Activated CD4-positive, alpha-beta T cell treated with anti-CD3 and anti-CD28 coated beads, Interleukin-2, amount 10 ng/mL, durations not matched to agents 24 days and 14 days (primary cell): ENCODE measurements at places on chromosomes 1 and 21.
A peak's percentile ranks its signal among the peaks of the same experiment; 100 is the strongest.

GRCh38 chr1:230224101-230224960 is 157.3 kb downstream of the GALNT2 start:
- no peak for DNase-seq
- peaks cover 15% of the 10 kb centered on the region for H3K4me1 ChIP-seq
- no peak overlapping the region for H3K27ac ChIP-seq
- no peak overlapping the region for H3K4me3 ChIP-seq

- no peak overlapping the region for H3K4me3 ChIP-seq
- no peak overlapping the region for H3K27ac ChIP-seq
- no peak for DNase-seq
- no peaks in the 10 kb centered on the region for H3K4me1 ChIP-seq
- no peaks in the 10 kb centered on the region for H3K36me3 ChIP-seq
- H3K27me3 ChIP-seq: peaks cover 7% of the 10 kb centered on the region
Observed at GRCh38 chr1:109304226-109304920, 2.4 kb downstream of the MYBPHL start.

DNA sequence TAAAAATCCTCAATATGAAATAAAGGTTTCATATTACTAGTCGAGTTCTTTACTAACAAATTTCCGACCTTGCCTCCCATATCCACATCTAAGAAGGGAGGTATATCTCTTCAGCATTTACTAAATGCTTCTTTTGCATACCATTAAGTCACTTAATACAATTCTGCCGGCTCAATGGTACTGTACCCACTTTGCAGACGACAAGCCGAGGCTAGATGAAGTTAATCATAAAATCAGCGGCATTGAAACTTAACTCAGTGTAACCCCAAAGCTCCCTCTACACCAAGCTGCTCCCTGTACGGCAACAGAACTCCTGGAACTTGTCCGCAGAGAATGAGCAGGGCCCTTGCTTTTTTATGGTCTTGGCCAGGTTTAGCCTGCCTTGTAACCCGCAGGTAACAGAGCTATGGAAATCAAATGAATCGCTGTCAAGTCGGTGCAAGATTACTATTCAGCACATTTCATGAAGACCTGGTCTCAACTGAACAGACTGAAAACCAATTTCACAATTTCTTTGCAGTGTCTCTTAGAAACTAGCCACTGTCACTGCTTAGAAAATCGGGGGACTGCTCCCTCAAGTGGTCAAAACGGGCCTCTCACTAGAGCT is 738 bp downstream of the INTS7 start:
- H3K36me3 ChIP-seq: peaks cover 37% of the 10 kb centered on the region
- H3K27ac ChIP-seq: peak overlapping the region; percentile 99
- no peak for DNase-seq
- peak overlapping the region; percentile 98 for H3K4me3 ChIP-seq

DNA sequence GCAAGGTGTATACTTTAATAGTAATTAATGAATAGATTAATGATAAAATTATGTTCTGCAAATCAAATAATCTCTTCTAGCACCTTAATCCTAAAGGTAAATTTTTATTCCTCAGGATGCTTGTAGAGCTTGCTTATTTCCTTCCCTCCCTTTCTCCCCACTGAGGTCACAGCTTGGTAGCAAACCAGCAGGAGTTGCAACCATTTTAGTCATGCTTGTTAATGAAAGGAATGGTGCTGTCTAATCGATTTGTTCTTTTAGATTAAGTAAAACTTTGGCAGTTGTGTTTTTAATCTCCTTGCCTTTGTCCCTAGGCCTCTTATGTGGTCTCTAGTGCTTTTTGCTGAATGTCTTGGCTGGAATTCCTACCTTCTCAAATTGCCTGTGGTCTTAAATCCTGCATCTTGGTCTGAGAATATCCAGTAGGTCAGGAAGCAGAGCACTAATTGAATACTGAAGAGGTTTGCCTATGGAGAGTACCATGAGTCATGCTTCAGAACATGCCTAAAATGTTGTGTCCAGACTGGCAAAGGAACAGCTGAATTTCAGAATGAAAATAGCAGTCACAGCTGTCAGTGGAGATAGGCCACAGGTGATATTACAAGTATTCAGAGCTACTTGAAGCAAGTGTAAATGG is 36.3 kb upstream of the RWDD3 start:
- H3K27me3 ChIP-seq: peaks cover 1% of the 10 kb centered on the region
- no peak for DNase-seq
- H3K27ac ChIP-seq: no peak overlapping the region

DNA sequence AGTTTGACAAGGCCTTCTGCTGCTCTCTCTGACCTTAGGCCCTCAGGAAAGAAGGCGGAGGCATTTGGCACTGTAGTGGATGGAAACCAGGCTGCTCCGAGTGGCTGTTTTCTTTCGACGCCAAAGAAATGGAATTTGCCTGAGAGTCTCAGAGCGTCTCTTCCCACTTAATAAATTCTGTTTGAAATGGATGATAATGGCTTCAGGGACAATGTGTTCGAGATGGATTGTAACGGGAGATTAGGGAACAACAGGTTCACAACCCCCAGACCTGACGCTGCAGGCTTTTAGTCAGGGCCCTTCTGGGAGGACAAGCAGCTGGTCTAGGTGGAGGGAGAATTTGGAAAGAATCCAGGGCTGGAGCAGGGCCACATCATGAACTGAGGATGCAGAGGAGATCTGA is 58.6 kb downstream of the TLR5 start:
- no peak overlapping the region for H3K4me3 ChIP-seq
- DNase-seq: no peak
- H3K27ac ChIP-seq: no peak overlapping the region
- H3K4me1 ChIP-seq: peaks cover 3% of the 10 kb centered on the region
- H3K36me3 ChIP-seq: no peaks in the 10 kb centered on the region

DNA sequence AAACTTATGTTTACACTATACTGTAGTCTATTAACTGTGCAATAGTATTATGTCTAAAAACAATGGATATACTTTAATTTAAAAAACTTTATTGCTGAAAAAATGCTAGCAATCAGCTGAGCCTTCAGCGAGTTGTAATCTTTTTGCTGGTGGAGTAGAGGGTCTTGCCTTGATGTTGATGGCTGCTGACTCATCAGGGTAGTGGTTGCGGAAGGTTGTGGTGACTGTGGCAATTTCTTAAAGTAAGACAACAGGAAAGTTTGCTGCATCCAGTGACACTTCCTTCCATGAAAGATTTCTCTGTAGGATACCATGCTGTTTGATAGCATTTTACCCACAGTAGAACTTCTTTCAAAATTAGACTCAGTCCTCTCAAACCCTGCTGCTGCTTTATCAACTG is 234.7 kb upstream of the CSF3R start:
- H3K36me3 ChIP-seq: no peaks in the 10 kb centered on the region
- H3K4me3 ChIP-seq: no peak overlapping the region
- no peak overlapping the region for H3K27ac ChIP-seq
- H3K4me1 ChIP-seq: peaks cover 2% of the 10 kb centered on the region

- H3K27ac ChIP-seq: no peak overlapping the region
- peaks cover 15% of the 10 kb centered on the region for H3K4me1 ChIP-seq
- DNase-seq: no peak
- peaks cover 60% of the 10 kb centered on the region for H3K36me3 ChIP-seq
- H3K4me3 ChIP-seq: no peak overlapping the region
- H3K27me3 ChIP-seq: no peaks in the 10 kb centered on the region
Observed at GRCh38 chr1:111439461-111440351, 9.3 kb downstream of the WDR77 start.

- H3K27ac ChIP-seq: no peak overlapping the region
- no peak overlapping the region for H3K4me3 ChIP-seq
- DNase-seq: no peak
- no peaks in the 10 kb centered on the region for H3K36me3 ChIP-seq
Observed at GRCh38 chr1:88302843-88303486, 381.1 kb upstream of the PKN2 start.

DNA sequence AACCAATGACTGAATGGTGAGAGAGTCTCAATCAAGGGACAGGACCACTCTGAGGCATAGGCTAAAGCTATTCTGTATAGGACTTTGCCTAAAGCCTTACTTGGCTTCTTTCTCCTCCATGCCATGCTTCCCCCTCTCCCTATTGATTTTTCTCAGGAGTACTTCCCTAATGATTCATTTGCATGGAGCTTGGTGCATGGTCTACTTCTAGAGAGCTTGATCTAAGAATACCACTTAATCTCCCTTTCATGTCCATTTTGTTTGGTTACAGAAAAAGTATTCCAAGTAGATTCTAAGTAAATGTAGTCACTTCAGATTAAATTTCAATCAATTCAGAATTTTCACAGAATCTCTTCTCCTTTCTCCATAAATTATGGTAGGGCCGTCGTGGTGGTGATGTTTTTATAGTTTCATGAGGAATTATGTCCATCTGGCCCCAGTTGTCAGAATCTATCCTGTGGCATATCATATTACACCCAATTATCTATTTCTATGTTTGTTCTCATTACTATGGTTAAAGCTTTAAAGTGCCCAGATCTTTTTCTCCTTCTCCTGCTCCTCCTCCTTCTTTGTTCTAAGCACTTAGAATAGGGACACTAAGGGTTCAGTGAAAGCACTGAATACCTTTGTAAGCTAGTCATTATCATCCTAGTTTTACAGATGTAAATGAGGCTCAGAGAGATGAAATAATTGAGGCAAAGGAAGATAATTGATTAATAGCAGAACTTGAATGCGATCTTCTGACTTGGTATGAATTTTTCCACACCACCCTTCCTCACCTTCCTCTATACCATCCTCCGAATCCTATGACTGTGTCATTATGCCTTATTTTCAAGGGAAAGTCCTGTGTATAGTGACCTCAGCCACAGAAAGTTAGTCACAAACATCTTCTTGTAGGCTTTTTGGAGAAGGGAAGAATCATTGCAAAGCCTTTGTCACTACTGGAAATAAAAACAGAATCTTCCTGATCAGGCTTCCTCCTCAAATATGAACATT is 85.6 kb upstream of the ZRANB2 start:
- no peak overlapping the region for H3K4me3 ChIP-seq
- H3K36me3 ChIP-seq: no peaks in the 10 kb centered on the region
- no peak for DNase-seq
- H3K27me3 ChIP-seq: no peaks in the 10 kb centered on the region

DNA sequence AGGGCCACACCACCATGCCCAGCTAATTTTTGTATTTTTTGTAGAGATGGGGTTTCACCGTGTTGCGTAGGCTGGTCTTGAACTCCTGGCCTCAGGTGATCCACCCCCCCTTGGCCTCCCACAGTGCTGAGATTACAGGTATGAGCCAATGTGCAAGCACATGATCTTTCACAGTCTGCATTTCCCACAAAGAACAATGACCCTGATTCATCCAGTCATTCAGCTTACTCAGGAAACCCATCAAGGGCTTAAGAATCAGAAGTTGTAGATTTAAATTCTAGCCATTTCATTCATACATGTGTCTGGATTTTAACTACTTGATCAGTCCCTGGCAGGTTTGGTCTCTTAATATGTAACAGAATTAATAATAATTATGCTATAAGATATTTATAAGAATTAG is 2065.7 kb downstream of the MRPL39 start:
- no peaks in the 10 kb centered on the region for H3K4me1 ChIP-seq
- no peak overlapping the region for H3K27ac ChIP-seq
- H3K36me3 ChIP-seq: no peaks in the 10 kb centered on the region
- no peak for DNase-seq
- H3K27me3 ChIP-seq: no peaks in the 10 kb centered on the region
- H3K4me3 ChIP-seq: no peak overlapping the region

DNA sequence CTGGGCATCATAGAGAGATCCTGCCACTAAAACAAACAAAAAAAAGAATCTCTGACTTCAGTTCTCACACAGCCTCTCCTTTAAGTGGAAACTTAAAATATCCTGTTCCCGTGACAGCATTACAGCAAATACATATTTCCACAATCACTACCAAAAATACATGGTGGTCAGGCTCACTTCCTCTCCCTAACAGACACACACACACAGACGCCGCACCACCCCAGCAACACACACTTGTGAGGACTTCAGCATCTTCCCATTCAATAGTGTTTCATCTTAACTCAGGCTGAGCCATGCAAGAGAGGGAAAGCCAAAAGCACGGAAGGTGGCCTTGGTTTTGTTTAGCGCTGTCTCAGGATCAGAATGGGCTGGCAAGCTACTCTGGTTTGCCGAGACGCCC is 21.9 kb downstream of the KIAA1614 start:
- peaks cover 7% of the 10 kb centered on the region for H3K4me1 ChIP-seq
- peaks cover 4% of the 10 kb centered on the region for H3K27me3 ChIP-seq
- H3K36me3 ChIP-seq: no peaks in the 10 kb centered on the region
- no peak for DNase-seq
- H3K27ac ChIP-seq: no peak overlapping the region
- no peak overlapping the region for H3K4me3 ChIP-seq

GRCh38 chr1:102886638-102887037 is 221.7 kb downstream of the COL11A1 start:
- DNase-seq: no peak
- no peaks in the 10 kb centered on the region for H3K36me3 ChIP-seq
- no peaks in the 10 kb centered on the region for H3K27me3 ChIP-seq
- no peak overlapping the region for H3K27ac ChIP-seq

DNA sequence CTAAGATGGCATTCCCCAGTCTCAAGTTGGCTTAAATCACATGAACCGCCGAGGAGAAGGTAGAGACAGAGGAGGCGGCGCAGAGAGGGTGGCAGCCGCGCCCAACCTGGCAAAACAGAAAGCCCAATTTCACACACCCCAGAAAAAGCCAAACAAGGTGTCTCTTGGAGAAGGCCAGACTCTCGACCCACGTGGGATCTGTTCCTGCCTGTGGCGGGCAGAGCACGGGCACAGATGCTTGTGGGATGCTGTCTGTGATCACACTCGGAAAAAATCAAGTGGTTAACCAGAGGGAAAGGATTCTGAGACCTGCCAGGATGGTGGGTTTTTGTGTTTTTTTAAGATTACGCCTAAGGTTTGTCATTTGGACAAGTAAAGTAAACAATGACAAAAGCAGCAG is 80.7 kb downstream of the MRPL37 start:
- H3K36me3 ChIP-seq: peaks cover 23% of the 10 kb centered on the region
- H3K27me3 ChIP-seq: no peaks in the 10 kb centered on the region

- DNase-seq: no peak
- peaks cover 9% of the 10 kb centered on the region for H3K36me3 ChIP-seq
- H3K4me3 ChIP-seq: no peak overlapping the region
- peak overlapping the region; percentile 66 for H3K27ac ChIP-seq
- H3K27me3 ChIP-seq: no peaks in the 10 kb centered on the region
Observed at GRCh38 chr21:35145626-35146233, 96.6 kb upstream of the RUNX1 start.
